Dorsolateral prefrontal cortex (tissue), 122 donors: ENCODE measurements at places on chromosomes 5 and 9. TPM values are rescaled to one million over a fixed set of nuclear protein-coding genes. Genes with fewer than 3 reads are reported as not detected.

The SLC31A2 gene
- 65.9 TPM for total RNA-seq

DNA sequence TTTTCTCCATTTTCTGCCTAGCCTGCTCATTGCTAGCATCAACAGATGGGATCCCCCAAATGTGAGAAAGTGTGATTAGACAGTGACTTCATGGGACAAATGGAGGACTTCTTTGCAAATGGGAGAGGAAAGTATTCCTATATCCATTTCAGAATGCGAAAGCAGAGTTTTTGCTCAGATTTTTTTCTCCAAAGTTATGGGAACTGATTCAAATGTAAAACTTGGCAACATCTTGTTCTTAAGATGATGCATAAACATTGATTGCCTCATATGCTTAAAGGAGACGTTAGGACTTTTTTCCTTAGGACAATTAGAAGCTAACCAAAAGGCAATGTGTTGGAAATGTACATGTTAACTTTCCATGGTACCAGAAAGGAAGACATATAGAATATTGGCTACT lies 704.3 kb upstream of the ZNF608 start:
- DNase-seq: no peak

The FAM200C gene
- total RNA-seq: 10.6 TPM

GRCh38 chr9:122785269-122785668 lies 3.5 kb upstream of the OR5C1 start:
- DNase-seq: no peak

GRCh38 chr5:37831821-37832534 lies 7.9 kb downstream of the GDNF start:
- no peak for DNase-seq

GRCh38 chr5:94693043-94693822 lies 74.8 kb downstream of the SLF1 start:
- DNase-seq: no peak

The PLPP7 gene
- total RNA-seq: 26.5 TPM

DNA sequence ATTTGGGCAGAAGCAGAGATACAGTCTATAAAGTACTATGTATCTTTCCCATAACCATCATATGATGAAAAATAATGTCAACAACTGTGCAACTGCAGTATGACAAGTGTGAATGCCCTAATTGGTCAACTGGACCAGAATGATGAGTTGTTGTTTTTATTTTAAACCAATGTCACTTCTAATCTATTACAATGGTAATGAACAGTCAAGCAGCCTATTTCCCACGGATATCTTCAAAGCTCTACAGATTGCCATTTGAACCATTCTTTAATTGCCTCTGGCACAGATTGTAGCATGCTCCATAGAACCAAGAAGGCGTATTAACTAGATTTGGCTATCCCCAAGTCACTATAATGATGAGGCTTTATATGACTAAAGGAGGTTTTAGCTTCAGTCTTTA lies 233.6 kb downstream of the TRPM3 start:
- DNase-seq: no peak

- DNase-seq: no peak
Measured at GRCh38 chr9:131031005-131031641, 22.1 kb downstream of the LAMC3 start.

DNA sequence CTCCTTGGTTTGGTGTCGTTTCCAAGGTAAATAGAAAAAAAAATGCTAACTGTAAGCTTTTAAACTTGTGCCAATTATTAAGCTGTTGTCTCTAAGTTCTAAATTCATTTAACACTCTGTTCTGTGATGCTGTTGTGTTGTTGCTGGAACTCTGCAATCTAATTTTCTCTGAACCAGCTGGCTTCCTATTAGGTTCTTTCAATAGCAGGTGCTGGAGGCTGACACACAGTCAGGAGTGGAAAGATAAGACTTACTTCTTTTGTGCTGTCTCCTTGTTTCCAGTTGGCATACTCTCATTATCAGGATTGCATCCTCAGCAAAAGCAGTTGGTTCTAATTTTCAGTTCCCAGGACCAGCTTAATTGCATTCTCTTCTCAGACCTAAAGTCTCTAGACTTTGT lies 1252.6 kb upstream of the NUDT12 start:
- no peak for DNase-seq

GRCh38 chr5:104088876-104089778 lies 526.5 kb upstream of the NUDT12 start:
- no peak for DNase-seq

The ARSI gene
- 2.2 TPM for total RNA-seq

The TOR2A gene
- total RNA-seq: 15.2 TPM

DNA sequence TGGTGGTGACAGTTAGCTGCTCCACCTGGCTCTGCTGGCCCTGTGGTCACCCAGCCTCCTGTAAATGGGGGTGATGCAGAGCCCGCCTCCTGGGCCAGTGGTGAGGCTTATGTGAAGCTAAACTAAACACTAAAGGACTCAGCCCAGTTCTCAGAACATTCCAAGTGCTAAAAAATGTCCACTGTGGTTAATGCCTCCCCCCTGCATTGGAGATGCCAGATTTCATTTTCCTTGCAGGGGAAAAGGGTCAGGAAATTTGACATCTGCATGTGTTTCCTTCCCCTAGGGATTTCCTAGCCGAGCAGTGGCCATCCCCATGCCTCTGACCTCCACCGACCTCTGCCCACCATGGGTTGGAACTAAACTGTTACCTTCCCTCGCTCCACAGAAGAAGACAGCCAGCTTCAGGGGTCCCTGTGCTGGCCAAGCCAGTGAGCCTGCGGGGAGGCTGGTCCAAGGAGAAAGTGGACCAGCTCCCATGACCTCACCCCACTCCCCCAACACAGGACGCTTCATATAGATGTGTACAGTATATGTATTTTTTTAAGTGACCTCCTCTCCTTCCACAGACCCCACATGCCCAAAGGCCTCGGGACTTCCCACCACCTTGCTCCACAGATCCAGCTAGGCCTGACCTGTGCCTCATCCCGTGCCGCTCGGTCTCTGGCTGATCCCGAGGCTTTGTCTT lies 13.0 kb downstream of the CD74 start:
- no peak for DNase-seq

The TXNDC8 gene
- total RNA-seq: not detected

DNA sequence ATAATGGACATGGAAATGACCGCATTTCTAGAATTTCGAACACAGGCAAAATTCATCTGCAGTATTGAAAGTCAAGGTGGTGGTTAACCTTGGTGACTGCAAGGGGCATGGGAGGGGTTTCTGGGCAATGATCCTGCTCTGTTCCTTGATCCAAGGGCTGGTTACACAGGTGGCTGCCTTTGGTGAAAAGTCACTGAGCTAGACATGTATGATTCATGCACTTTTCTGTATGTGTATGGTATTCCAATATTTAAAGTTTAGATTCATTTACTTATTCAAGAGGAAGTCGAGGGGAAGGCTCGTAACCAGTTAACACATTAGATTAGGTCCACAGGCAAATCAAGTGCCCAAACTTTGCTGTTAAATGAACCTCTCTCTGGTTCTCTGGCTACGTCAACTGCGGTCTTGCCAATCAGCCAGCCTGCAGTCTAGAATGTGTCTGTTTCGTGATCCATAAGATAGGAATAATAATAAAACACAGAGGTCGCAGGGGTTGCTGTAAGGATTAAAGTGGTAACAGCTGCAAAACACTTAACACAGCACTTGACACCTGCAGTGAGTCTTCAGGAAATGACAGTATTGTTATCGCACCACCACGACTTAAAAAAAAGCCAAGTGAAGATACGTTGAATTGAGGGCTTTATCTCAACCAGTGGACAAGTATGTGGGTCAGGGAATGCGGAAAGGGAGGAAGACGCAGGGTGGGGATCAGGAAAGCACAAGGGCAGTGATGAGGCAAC lies 92.5 kb downstream of the TLE1 start:
- DNase-seq: no peak

DNA sequence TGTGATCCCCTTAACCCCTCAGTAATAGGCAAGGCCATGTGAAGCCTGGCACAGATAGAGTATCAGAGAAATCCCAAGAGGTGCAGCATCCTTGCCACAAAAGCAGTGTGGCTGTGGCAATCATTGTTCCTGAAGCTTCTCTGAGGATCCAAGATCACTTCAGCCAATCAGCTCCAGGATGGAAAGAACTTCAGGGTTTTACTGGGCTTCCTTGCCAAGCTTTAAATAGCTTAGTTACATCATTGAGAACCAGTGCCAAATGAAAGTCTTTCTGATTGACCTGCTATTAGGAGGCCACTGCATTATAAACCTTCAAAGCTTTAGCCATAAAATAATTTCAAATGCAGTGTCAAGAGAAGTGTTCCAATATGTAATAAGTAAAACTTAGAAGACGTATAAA lies 430.6 kb downstream of the PIK3R1 start:
- DNase-seq: no peak

The DMGDH gene
- 9.3 TPM for total RNA-seq

The DRD1 gene
- total RNA-seq: 11.5 TPM

- DNase-seq: no peak
Measured at GRCh38 chr9:123848447-123849085, 81.4 kb downstream of the DENND1A start.

The PCDHB10 gene
- 9.8 TPM for total RNA-seq

DNA sequence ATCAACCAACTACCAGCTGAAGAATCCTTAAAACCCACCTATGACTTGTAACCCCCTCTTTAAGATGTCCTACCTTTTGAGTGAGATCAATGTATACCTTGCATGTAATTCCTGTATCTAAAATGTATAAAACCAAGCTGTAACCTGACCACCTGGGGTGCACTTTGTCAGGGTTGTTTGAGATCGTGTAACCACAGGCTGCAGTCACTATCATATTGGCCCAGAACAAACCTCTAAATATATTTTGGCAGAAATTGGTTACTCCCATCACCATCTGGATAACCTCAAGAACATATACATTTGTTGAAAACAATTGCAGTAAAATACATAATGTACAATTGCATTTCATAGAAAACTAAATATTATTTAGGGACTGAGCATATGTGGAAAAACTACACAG lies 8.4 kb downstream of the CARNMT1 start:
- DNase-seq: no peak

DNA sequence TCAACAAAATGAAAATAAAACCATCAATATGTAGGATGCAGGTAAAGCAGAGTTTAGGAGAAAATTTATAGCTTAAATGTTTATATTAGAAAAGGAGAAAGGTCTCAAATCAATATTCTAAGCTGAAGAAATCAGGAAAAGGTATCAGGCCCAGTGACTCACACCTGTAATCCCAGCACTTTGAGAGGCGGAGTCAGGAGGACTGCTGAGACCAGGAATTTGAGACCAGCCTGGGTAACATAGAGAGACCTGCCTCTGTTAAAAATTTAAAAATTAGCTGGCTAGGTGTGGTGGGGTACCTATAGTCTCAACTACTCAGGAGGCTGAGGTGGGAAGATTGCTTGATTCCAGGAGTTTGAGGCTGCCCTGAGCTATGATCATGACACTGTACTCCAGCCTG lies 32.2 kb downstream of the CCDC69 start:
- no peak for DNase-seq

The ENG gene
- 17.7 TPM for total RNA-seq

The SPATA6L gene
- 19.3 TPM for total RNA-seq

GRCh38 chr9:107513464-107514100 lies 24.0 kb upstream of the KLF4 start:
- no peak for DNase-seq

DNA sequence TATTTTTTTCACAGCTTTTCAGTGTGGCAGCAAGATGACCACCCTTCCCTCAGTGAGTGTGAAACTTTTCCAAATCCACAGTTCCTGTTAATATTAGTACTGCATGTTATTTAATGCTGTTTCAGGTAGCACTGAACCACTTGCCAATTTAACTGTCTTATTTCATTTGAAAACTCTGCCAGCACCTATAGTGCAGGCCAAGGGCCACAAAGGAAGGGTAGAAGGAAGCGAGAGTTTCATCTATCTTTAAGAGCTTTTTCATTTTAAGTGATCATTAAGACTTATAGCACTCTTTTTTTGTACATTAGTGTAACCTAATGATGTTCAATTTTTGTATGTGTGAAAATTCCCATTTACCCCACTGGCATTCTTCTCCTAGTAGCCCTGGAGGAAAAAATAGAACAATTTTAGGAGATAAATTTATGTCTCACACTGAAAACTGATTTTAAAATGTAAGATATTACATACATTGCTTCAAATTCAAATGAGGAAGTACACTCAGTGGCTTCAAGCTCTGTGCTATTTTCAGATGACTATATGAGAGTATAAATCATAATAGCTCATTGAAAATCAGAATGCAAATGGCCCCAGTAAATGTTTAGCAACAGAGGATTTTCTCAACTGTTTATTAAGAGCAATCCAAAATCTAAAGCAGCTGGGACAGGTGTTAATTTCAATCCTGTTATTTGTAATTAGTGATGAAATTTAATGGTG lies 820.5 kb downstream of the PTPRD start:
- DNase-seq: no peak

The KIF24 gene
- 1.6 TPM for total RNA-seq

- peak; percentile 37 for DNase-seq
Measured at GRCh38 chr9:3027210-3027609, 183.3 kb upstream of the PUM3 start.

DNA sequence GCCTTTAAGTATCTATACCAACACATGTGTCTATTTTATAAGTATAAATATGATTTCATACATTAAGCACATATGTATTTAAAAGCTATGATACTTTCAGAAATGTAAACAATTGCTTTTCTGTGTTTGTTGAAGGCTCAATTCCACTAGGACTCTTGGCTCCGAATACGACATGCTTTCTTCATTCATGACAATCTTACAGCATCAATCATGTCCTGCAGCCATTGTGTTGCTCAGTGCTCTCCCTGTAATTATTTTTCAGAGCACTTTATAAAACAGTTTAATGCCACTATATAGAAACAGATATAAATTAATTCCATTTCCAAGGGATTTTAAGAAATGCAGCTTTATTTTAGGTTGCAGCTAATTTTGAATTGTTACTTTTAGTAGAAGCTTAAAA lies 167.3 kb downstream of the TAF11L14 start:
- no peak for DNase-seq

DNA sequence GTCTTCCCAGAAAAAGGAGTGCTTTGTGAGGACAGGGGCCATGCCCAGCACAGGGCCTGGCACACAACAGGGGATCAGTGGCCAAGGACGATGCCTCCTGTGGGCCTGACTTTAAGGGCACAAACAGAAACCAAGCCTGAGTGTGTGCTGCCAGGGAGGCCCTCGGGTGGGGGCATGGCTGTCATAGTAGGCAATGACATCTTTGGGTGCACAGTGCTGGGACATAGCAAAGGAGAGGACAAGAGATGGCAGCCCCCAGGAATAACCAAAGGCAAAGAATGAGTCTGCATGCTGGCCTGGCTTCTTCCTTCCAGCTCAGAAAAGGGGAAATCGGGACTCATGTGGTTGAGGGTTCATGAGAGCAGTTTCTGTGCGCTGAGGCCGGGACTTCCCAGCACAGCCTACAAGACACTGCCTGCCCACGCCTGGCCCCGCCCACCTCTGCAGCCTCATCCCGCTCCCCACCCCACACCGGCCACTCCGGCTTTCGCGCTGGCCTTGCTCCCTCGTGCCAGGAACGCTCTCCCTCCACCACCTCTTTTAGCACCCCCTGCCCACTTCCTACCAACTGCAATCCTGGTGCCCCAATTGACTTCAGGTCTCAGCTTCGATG lies 13.8 kb upstream of the LHX2 start:
- no peak for DNase-seq

GRCh38 chr5:138944527-138945322 lies 69.6 kb upstream of the LRRTM2 start:
- DNase-seq: no peak

- DNase-seq: no peak
Measured at GRCh38 chr5:105803431-105803830, 1867.3 kb downstream of the EFNA5 start.
